Omental fat pad (tissue), 4 donors: ENCODE measurements at places on chromosomes 7 and 10. TPM values are rescaled to one million over a fixed set of nuclear protein-coding genes. Genes with fewer than 3 reads are reported as not detected.
A peak's percentile ranks its signal among the peaks of the same experiment; 100 is the strongest.

The SLC39A12 gene
- total RNA-seq = not detected

The OR2A42 gene
- not detected for total RNA-seq

The GARIN1A gene
- total RNA-seq = 1.9 TPM

The MYO1G gene
- 3.2 TPM for total RNA-seq

The AGAP6 gene
- 13.2 TPM for total RNA-seq

DNA sequence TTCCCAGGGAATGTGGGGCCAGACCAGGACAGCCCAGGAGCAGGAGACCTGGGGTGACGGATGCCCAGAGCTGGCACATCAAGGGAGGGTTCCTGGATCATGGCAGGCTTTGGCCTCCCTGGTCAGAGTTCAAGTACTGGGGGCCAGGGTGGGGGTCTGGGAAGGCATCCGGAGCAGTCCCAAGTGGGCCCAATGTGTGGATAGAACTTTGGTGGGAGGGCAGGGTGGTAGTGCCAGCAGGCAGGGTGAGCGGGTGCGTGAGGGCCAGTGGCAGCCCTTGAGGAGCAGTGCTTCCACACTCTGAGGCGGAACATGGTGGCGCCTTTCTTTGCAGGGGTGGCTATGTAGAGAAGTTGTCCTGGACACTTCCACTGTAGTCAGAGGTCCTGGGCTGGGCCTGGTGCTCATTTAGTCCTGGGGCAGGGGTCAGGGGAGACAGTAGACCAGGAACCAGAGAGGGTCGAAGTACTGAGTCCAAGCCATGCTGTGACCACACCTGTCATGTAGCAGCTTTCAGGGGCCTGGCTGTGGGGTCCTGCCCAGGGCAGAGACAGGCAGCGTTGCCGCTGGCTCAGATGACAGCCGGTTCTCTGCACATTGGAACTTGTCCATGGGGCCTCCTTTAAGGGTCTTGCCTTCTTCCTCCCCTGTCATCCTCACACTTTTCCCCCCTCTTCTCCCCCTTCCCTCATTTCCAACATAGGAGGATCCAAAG lies 22.2 kb upstream of the CSGALNACT2 start:
- no peak for DNase-seq

DNA sequence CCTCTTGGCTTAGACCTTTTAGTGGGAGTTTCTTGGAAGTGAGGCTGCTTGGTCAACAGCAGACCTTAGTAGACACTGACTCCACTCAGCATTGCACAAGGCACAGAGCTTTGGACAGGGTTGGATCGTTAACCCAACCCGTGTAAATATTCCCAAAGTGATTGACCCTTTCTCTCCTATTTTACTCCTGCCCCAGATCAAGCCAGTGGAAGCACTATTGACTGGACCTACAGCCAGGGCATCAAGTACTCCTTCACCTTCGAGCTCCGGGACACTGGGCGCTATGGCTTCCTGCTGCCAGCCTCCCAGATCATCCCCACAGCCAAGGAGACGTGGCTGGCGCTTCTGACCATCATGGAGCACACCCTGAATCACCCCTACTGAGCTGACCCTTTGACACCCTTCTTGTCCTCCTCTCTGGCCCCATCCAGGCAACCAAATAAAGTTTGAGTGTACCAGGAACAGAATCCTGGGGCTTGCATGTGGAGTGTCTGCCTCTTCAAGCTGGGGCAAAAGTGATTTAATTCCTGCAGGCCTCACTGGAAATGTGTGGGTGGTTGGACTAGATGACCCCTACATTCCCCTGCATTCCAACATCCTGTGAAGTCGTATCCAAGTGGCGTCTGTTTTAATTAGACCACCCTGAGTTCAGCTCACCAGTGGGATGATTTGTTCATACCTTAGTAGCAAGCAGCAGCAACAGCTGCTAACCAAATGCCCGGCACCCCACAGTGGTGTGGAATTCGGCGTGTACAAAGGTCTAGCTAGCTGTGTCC lies 7.5 kb downstream of the CPA1 start:
- DNase-seq = no peak

DNA sequence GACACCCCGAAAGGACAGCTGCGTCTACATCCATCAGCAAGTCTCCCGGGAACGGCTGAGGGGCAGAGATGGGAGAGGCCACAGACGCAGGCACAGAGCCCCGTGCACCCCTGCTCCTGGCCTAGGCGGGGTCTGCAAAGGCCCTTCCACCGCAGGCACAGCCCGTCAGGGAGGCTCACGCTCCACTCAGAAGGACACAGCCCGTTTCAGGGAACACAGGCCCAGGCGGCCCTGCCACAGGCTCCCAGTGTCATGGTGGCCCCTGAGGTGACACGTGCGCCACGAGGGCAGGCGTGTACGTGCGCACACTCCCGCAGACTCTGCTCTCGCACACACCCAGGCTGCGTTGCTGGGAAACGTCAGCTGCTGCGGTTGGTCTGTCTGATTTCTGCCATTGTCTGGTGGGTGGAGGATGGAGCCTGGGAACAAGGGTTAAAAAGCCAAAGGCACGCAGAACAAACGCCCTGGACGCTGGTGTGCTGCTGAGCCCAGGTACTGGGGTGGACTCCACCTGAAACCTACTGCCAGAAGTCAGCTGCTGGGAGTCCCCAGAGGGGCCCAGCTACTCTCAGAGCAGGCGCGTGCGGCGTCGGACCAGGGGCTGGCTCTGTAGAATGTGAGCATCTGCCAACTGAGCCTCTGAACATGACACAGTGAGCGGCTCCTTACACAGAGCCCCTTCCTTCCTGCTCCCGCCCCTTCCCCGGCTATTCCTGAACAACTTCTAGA lies 13.1 kb downstream of the GPER1 start:
- DNase-seq = no peak

DNA sequence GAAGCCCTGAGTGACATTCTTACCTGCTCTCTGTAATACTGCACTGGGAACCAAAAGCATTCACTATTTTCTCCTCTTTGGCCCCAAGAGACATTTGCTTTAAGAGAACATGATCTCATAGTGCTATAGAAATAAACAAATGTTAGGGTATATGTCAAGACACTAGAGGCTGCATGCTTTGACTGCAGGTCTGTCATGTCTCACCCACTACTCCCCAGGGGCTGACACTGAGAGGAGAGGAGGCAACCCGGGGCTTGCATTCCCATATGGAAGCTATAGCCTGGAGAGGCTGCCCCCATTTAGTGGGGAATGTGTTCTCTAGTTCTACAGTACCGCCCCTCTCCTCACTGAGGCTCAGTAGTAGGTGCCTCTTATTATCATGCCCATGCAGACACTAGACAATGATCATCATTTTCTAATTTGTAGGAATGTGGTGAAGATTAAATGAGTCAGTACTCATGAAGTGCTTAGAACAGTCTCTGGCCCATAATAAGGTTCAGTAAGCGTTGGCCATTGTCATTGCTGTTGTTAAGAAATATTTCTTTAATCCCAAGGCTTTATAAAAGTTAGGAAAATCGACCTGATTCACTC lies 4.9 kb upstream of the SLF2 start:
- DNase-seq = no peak

DNA sequence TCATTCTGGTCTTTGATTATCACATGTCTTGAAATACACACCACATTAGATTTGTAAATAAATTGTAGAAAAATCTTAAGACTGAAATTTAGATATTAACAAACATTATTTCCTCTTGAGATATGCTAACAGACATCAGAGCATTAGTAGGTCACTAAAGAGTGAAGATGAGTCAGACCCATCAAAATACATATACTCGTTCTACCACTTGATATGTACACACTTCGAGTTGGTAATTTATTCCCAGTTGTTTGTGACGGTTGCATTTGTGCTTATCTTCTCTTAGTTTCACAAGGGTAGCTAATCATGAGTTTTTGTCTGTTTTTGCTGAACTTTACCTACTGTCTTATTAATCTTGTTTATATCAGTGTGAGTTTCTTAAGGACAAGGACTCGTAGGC lies 383.4 kb downstream of the AUTS2 start:
- no peak for DNase-seq

- no peak for DNase-seq
Observed at GRCh38 chr7:26490640-26491624, 199.3 kb downstream of the SNX10 start.

- peak; percentile 21 for DNase-seq
Observed at GRCh38 chr10:46528171-46528671, 28.2 kb downstream of the GPRIN2 start.

- no peak for DNase-seq
Observed at GRCh38 chr7:39847227-39847626, 102.8 kb upstream of the CDK13 start.

- no peak for DNase-seq
Observed at GRCh38 chr10:6894405-6894804, 314.3 kb upstream of the PRKCQ start.

DNA sequence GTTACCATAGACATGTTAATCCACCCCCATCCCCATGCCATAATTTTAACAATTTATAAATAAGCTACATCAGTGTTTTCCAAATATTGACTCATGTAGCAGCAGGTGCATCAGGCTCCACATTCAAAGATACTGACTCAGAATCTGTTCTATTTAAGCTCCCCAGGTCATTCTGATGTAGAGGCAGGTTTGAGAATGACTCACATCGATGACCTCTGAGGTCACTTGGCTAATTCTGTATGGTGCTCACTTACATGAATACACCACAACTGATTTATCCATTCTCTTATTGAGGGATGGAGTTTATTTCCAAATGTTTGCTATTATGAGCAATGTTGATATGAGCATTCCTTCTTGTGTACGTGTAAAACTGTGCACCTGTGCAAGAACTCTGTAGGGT lies 1159.0 kb downstream of the TYW1 start:
- DNase-seq = no peak

GRCh38 chr7:99419323-99420021 lies 10.7 kb downstream of the BUD31 start:
- no peak for DNase-seq

GRCh38 chr10:22801785-22802184 lies 87.4 kb upstream of the PIP4K2A start:
- DNase-seq = no peak

- no peak for DNase-seq
Observed at GRCh38 chr7:42964849-42965805, 33.0 kb downstream of the MRPL32 start.

DNA sequence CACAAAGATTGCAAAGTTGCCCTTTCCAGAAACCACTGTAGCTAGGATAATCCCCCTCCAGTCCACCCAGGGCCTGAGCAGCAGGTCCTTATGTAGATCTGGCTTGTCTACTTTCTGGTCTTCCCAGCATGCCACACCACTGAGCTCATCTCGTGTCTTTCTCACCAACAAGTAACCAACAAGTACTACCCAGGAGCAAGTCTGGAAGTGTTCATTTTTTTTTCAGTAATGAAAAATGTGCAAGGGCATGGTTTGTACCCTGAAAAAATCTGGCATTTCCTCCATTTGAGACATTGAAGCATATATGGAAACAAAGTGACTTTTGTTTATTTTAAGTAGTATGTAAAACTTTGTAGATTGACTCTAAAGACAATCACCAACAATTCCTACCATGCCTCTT lies 120.8 kb downstream of the INHBA start:
- no peak for DNase-seq

DNA sequence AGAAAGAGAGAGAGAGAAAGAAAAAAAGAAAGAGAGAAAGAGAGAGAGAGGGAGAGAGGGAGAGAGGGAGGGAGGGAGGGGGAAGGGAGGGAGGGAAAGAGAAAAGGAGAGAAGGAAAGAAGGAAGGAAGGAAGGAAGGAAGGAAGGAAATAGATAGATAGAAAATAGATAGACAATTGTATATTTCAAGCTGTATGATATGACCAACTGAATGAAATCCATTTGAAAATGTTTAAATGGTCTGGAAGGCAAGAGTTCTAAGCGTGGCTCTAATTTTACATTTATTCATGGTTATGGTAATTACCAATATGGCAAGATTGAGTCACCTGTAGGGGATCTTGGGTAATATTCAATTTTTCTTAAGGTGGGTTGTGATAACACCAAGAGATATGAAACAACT lies 24.4 kb upstream of the CTAGE4 start:
- DNase-seq = no peak
